ENCODE measurements at places on chromosomes 4 and X. TPM values are rescaled to one million over a fixed set of nuclear protein-coding genes. Genes with fewer than 3 reads are reported as not detected.

DNA sequence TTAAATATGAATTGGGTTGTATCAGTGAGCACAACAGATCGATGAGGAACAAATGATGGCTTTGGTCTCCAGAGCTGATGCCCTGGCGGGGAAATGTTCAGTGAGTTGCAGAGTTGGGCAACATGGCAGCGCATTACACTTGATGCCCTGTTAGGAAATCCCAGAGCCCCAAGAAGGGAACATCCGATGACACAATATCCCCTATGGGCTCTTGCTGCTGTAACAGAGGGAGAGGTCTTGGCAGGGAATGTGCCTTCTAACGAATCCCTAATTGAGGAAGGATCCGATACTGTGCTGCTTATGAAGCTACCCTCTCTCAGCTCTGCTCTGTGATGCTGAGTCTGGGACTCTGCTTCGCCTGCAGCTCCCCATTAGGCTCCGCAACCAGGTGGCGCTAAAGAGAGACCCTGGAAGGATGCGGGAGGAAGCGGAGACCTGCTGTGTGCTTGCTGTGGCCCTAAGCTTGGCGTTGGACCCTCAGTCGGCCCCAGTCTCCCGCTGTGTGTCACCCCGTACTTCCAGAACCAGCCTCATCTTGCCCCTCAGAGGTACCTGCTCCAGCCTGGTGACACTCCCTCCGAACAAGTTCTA is 38.9 kb downstream of the PDHA1 start:
- peak; percentile 81 for DNase-seq

GRCh38 chr4:98470831-98471230 is 187.6 kb downstream of the TSPAN5 start:
- DNase-seq, result no peak

DNA sequence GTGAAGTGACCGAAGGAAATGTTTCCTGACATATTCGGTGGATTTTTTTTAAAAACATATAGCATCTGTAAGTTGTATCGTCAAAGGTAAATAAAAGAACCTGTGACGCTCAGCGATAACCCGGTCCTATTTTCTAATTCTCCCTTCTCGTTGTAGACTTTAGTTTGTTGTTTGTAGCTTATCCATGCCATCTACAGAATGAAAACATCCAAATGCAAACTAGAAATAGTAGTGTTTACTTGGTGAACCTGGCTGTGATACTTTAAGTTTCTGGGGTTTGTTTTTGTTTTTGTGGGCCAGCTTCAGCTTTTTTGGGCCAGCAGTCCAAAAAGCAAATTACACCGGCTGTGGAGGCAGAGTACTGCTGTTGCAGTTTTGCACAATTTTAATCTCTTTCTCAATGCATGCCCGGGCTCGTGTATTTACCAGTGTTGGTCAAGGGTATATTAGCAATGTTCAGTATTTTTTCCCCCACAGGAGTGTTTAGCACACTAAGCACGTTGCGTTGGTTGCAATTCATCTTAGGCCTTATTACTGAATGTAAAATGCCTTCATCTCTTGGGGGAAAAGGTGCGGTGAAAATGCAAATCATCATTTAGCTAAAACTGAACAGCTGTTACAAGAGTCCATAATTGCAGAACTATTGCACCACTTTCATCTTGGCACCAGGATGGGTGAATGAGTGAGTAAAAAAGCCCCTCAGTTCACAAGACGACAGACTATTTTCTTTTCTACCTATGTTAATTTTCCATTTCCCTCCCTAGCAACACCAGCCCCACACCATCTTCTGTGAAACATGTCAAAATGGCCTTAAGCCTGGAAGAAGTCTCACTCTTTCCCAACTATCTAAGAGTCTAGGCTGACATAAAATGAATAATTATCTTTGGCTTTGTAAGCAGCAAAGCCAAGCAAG is 1.7 kb upstream of the CNOT6L start:
- DNase-seq, result no peak

DNA sequence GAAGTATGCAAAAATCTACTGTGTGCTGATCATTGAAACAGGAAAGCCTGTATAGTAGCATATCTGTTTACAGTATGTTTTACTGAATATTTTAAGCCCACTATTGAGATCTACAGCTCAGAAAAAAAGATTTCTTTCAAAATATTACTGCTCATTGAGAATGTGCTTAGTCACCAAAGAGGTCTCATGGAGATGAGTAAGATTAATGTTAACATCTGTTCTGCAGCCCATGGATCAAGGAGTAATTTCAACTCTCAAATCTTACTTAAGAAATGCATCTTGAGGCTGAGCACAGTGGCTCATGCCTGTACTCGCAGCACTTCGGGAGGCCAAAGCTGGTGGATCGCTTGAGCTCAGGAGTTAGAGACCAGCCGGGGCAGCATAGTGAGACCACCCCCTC is 3.3 kb downstream of the RNF4 start:
- no peak for DNase-seq

DNA sequence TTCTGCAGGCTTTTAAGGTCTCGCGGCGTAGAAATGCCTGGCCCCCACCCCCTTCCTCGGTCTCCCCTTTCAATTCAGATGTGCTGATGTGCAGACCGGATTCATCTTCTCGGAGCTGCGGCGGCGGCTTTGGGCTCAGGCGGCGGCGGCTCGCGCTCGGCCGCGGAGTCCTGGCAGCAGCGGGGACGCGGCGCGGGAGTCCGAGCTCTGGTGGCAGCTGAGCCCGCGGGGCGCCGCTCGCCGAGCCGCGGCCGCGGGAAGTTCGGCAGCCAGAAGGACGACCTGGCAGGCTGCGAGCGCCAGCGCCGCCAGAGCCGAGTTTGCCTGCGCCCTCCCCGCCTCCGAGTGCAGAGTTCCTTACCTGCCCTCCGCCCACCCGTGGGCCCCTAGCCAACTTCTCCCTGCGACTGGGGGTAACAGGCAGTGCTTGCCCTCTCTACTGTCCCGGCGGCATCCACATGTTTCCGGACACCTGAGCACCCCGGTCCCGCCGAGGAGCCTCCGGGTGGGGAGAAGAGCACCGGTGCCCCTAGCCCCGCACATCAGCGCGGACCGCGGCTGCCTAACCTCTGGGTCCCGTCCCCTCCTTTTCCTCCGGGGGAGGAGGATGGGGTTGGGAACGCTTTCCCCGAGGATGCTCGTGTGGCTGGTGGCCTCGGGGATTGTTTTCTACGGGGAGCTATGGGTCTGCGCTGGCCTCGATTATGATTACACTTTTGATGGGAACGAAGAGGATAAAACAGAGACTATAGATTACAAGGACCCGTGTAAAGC is 448 bp downstream of the TLL1 start:
- DNase-seq, result peak; percentile 84

GRCh38 chr4:27716693-27717430 is 856.2 kb downstream of the STIM2 start:
- DNase-seq, result no peak

DNA sequence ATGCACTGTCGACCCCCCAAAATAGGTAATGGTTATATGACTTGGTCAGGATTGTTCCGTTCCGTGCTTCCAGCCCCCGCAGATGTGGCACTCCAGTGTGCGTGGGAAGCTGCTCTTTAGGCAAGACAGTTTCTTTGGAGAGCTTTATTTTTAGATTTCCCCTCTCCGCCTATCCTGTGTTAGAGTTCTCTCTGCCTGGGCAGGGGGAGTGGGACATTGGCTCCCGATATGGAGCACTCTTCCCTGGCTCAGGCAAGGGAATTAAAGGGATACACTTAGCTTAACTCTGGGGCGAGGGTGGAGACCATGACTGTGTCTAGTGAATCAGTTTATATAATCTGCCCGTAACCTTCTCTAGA is 36.0 kb downstream of the DLG3 start:
- no peak for DNase-seq

GRCh38 chrX:13023567-13023966 is 20.9 kb downstream of the FAM9C start:
- no peak for DNase-seq

- DNase-seq, result no peak
Measured at GRCh38 chr4:4659871-4660651, 118.2 kb upstream of the STX18 start.

DNA sequence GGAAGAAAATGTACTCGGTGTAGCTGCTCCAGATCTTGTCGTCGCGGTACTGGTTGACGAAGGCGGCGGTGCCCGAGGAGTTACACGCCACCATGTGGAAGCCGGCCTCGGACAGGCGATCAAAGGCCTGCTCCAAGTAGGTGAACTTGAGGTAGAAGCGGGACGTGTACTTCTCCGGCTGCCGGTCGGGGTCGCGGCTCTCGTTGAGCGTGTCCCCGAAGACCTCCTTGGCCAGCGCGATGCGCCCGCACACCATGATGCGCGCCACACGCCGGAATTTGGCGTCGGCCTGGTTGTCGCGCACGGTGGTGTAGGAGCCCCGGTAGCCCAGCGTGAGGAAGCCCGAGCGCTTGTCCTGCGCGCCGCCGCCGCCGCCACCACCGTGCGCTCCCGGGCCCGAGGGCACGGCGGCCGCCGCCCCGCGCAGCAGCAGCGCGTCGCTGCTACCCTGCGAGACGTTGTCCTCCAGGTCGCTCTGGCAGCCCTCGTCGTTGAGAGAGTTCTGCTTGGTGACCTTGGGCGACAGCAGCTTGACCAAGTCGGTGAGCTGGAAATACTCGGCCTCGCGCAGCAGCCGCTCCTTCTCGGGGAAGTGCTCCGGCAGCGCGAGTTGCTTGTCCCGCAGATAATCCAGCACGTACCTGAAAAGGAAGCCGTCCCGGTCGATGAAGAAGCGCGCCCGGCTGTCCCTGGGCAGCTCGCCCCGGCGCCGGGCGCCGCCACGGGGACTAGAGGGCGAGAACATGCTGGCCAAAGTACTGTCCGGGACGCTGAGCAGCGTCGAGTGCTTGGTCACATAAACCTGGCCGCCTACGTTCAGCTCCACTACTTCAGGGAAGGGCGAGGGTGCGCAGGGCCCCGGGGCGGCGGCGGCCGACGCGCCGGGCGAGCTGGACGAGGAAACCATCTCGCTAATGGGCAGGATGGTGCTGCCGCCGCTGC is 775 bp downstream of the KCTD8 start:
- DNase-seq, result peak; percentile 84

- no peak for DNase-seq
Measured at GRCh38 chr4:41696763-41697162, 51.8 kb downstream of the PHOX2B start.

- no peak for DNase-seq
Measured at GRCh38 chrX:49202022-49202421, 2.0 kb upstream of the SYP start.

HSFX1 gene
- 2.1 TPM for total RNA-seq

DRP2 gene
- not detected for total RNA-seq

HDX gene
- 5.4 TPM for total RNA-seq

SNCA gene
- total RNA-seq, result 7.9 TPM

EVC2 gene
- 3.1 TPM for total RNA-seq

Data from osteocyte (in vitro differentiated cells).